Activated CD4-positive, alpha-beta T cell treated with anti-CD3 and anti-CD28 coated beads, Interleukin-10, Interleukin-2, amounts not matched to agents 100 ng/mL and 50 ng/mL, durations not matched to agents 16 hours and 8 hours (primary cell): ENCODE measurements at places on chromosomes 6 and 20.

DNA sequence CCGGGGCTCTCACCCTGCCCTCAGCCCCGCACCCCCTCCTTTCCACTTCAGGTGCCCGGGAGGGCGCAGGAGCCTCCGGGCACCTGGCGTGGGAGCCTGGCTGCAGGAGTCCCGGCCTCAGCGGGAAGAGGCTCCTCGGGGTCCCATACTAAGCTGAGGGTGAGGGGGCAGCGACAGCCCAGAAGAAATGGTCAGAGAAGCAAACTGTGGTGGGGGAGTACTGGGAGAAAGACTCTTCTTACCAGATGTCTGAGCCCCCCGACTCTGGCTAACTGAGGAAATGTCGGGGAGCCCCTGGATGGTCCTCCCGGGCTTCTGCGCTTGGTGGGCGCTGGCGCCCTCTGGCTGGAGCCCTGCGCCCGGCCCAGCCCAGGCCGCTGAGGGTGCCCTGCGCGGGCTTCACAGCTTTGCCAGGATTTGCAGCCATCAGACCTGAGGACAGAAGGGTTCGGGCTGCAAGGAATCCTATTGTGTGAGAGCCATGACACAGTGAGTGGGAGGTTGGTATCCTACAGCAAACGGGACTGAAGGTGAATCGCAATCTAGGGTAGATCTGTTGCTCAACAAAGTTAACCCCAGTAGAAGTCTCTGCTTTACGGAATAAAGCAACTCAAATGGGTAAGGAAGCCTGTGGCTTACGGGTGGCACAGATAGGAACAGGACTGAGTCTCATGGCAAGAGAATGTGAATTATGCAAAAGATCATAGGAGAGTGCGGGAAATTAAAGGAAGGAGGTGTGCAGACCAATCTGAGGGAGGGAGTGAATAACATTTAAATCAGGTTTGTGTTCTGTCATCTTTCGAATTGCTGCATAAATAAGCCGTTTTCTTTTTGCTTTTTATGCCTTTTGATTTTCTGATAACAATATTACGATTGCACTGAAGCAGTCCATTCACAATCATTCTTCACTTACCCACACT is 639 bp upstream of the RCAN2 start:
- peak; percentile 4 for DNase-seq

- no peak for DNase-seq
Observed at GRCh38 chr6:22575190-22575589, 5.8 kb downstream of the HDGFL1 start.

DNA sequence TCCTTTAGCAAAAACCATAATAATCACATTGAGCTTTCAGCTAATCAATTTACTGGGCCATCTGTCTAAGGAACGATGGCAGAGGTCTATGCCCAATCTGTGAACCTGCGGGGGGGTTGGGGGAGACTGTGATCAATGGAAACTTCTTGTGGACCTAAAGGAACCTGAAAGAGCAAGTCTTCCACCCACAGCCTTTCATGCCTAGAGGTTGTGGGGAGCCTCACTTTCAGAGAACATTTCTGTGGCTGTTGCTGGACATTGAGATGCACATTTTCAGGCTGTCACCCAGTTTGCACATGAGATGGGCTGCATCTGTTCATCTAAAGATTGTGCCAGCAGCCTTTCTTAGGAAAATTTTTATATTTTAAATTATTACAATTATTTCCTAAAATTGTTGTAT is 310.0 kb upstream of the SPTLC3 start:
- DNase-seq, result no peak

- DNase-seq, result no peak
Observed at GRCh38 chr6:153135681-153136080, 4.6 kb upstream of the RGS17 start.

DNA sequence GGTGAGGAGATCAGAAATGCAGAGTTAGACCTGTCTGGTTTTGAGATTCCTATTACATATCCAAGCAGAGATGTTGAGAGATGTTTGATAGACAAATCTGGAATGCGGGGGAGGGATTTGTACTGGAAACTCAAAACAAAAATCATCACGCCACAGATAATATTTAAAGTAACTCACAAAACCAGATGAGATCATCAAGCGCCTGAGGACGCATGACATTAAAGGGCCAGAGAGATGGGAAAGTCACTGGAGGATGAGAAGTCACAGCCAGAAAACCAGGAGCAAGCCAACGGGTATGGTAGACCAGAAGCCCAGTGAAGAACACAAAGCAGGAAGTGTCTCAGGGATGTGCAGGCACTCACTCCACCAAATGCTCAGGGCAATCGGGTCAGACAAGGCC is 87.7 kb downstream of the DLL1 start:
- no peak for DNase-seq

- DNase-seq, result no peak
Observed at GRCh38 chr6:82073484-82073883, 174.1 kb downstream of the IBTK start.

DNA sequence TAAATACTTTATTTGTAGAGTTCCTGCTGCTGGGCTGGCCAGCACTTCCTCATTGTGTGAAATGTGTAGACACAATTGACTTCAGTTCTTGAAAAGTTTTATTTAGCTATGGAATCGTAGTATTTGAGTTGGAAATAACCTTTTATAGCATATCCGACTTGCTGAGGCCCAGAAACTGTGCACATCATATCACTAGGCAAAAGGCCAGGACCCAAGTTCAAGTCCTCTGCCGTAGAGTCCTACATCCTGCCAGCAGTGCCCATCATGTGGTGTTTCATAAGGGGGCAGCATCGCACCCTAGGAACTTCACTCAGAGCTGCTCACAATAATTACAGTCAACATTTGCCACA is 207.7 kb upstream of the SNX9 start:
- DNase-seq, result no peak

GRCh38 chr6:5680095-5680494 is 326.6 kb downstream of the NRN1 start:
- no peak for DNase-seq

- no peak for DNase-seq
Observed at GRCh38 chr20:12014276-12014675, 96.6 kb downstream of the BTBD3 start.

- no peak for DNase-seq
Observed at GRCh38 chr6:17057322-17057721, 44.5 kb upstream of the STMND1 start.

- DNase-seq, result peak; percentile 34
Observed at GRCh38 chr6:128519132-128519930, 1.1 kb downstream of the PTPRK start.

GRCh38 chr6:36248980-36249379 is 20.9 kb upstream of the PNPLA1 start:
- DNase-seq, result no peak
